CD4-positive, alpha-beta T cell treated with Interleukin-2 at 100 ng/mL for 4 hours (primary cell): ENCODE measurements at places on chromosomes 2 and 18.

GRCh38 chr2:136119717-136120675 lies 2.0 kb upstream of the CXCR4 start:
- no peak for DNase-seq

DNA sequence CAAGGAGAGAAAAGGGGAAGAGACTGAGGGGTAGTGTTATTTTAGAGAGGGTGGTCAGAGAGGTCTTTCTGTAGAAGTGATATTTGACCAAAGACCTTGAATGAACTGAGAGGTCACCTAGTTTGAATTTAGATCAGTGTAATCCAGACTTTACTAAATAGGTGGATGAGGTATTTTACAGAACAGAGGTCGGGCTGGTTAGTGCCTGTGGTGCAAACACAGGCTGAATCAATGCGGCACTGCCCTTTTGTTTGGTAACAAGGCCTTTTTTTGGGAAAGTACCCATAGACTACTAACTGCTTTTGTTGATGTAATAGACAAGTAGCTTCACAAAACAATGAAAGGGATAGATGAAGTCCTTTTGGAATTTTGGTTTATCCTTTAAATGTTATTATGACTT lies 15.9 kb downstream of the RAPGEF4 start:
- no peak for DNase-seq

- peak; percentile 85 for DNase-seq
Observed at GRCh38 chr18:49814147-49814499, 790 bp upstream of the ACAA2 start.

- DNase-seq: no peak
Observed at GRCh38 chr2:225100856-225101294, 58.6 kb upstream of the DOCK10 start.

GRCh38 chr2:44906972-44907371 lies 34.5 kb upstream of the SIX3 start:
- DNase-seq: no peak

DNA sequence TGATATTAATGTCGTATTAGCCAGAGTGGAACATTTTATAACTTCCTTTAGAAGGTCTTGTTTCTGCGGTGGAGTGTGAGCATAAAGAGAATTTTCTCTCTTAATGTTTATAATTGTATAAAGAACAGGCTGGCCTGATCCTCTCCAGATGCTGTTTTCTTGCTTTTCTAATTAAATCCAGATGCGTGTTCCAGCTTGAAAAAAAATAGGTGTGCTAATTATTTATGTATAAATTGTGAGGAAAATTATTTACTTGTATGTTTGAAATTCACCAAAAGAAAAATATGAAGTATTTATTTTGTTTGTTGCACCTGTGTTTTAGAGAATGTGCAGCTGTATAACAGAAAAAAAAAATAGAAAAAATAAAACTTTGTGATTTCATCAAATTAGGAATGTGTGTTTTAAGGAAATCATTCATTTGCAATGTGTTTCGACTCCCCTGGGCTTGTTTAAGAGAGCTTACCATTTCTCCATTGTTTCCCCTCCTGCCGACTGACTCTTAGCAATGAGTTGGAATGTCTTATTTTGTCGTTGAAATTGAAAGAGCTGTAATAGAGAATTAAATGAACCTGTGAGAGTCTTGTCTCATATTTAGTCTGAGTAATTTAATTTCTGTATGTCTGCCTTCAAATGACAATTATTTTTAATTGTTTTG lies 220.1 kb upstream of the NXPH2 start:
- no peak for DNase-seq

GRCh38 chr2:164737612-164738081 lies 104.0 kb downstream of the COBLL1 start:
- DNase-seq: peak; percentile 2

DNA sequence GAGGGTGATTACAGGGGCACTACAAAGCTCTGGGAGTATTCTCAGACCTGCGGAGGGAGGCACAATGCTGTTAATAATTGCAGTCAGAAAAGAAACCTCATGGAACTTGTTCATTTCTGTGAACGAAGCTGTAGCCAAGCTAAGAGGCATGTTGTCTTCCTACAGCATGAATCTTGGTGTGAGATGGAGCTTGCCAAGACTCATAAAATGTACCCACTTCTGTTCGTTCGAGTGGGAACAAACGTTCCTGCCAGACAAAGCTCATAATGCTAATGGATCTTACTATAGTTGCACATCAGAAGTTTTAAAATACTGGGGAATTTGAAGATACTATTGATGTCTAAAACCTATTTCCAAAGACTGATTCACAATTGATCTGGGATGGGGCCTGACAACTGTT lies 489.1 kb downstream of the ZEB2 start:
- no peak for DNase-seq
